Naive thymus-derived CD4-positive, alpha-beta T cell (primary cell): ENCODE measurements at places on chromosomes 2 and 18.

DNA sequence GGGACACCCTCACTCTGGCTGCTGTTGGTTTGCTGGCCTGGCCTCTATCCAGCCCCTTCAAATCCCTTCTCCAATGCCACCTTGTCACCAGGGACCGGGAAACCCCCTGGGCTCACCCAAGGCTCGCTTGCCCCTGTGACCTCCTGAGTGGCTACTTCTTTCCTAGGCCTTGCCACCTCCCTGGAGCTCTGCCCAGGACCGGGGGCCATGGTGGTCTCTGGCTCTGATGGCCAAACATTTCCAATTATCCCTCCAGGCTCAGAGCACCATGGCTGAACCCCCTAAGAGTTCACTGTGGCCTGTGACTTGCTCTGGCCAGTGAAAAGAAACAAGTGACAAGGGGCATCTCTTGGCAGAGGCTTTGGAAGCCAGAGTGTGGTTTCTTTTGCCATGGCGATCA lies 237.6 kb downstream of the TFCP2L1 start:
- no peak for DNase-seq

GRCh38 chr18:63320975-63321265 lies 1.4 kb upstream of the BCL2 start:
- peak; percentile 48 for DNase-seq

DNA sequence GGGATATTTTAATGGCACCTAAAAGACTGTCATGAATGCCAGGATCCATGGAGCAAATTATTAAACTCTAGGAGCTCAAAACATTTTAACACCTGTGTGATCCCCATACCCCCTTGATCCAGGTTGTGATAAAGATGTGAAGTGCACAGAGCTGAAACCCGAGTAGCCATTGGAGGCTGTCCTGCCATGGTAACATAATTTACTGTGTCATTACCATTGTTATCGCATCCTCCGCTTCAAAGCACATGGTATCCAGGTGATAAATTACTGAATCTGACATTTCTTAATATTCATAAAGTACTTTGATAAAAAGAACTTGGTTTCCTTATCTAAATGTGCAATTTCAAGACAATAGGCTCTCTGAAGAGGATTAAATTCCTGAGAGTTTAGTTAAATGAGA lies 109.3 kb downstream of the CHST9 start:
- no peak for DNase-seq

- DNase-seq, result no peak
Measured at GRCh38 chr18:476251-476664, 24.2 kb downstream of the COLEC12 start.

GRCh38 chr2:169748319-169748718 lies 14.7 kb downstream of the KLHL23 start:
- DNase-seq, result no peak

DNA sequence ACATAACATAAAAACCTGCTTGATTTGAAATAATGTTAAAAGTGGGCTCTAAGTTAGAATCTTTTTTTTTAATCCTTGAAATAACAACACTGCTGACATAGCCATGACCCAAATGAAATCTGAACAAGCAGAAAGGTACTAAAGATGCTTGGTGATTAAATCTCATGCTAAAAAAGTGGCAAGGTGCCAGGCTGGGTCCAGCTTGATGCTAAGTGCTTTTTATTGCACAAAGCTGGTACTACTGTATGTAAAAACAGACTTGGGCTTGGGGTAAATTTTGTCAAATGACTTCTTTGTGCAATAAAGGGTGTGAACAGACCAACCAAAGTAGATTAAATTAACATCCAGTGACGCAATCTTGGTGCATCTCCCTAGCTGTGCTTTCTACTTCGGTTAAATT lies 13.4 kb downstream of the BCL11A start:
- no peak for DNase-seq

DNA sequence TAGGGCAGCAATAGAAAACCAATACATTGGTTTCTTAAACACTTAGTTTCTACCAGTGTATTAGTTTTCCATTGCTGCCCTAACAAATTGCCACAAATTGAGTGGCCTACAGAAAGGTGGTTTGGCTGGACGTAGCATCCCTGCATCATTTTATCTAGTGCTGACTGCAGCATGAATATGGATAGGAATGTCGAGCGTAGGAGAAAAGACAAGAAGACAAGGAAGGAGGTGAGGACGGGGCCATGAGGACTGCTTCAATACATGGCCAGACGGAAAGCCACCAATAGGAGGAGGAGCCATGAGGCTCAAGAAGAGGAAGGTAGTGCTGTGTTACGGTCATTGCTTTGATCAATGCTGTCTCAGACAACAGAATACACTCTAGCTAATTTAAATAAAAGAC lies 154.5 kb upstream of the NDUFV2 start:
- no peak for DNase-seq

DNA sequence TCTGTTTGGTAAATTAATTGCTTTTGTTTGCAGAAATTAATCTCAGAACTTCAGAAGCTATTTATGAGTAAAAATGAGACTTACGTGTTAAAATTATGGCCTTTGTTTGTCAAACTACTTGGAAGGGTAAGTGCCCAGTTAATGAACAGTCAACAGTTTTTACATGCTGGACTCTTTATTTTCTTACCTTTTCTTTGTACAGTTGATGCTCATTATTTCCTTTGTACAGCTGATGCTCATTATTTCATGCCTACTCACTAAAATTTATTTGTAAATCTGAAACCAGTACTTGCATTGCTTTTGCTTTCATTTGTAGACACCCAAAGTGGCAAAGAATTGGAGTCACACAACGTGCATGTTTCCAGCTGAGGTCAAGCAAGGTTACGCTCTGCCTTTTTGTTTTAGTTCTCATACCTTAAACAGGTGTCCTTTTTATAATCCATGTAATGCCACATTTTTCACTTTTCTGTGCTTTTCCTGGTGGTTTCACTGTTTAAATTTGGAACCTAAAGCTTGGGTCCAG lies 13.3 kb downstream of the RIF1 start:
- no peak for DNase-seq

DNA sequence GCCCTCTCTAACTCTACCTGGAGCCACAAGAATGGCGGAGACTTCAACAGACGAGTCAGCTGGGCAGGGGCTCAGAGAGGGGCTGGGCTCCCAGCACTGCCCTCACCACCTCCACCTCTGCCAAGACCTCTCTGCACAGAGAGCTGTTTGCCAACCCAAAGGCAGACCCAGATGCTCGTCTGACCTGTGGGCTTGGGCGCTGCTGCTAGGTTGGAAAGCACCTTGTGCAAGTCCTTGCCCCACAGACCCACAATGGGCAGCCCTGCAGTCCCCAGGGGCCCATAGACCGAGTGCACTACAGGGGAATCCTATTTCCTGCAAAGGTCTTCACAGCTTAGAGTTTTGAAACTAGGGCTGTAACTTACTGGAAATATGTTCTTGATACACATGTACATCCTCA lies 13.3 kb downstream of the ACKR3 start:
- no peak for DNase-seq

DNA sequence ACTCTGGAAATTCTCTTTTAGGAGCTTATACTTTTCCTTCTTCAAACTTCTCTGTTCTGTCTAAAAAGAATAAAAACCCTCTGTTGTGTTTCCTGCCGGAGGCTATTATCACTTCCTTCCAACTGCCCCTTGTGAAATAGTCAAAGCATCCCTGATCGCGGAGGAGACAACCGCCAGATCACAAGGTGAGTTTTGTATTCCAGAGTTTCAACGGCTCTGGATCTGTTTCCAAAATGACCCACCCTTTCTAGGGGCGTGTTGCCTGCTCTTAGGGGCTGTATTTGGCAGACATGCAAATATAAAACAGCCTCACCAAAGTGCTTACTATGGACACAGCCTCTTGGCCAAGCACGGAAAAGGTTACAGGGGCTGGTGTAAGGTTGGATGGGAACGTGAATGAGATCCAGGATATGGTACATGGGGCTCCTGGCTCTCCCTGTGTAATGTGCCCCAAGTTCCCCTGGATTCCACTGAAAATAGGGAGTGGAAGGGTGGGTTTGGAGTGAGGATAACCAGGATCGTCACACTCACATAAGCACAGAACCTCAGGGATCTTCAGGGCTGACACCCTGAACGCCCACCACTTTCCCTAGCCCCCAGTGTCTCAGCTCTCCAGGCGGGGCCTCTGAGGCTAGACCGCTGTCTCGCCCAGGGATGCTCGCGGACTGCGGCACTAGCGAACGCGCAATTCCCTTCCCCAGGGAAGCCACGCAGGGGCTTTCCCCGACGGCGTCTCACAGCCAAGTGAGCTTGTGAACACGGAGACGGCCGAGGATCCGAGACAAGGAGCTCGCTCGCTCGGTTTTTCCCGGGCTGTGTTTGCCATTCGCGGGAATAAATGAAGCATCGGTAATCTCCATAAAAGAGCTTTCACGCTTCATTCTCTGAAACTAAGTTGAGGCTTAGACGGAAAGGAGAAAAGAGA lies 14.4 kb downstream of the EN1 start:
- DNase-seq, result no peak

- DNase-seq, result no peak
Measured at GRCh38 chr2:210215120-210215519, 10.1 kb downstream of the ACADL start.

DNA sequence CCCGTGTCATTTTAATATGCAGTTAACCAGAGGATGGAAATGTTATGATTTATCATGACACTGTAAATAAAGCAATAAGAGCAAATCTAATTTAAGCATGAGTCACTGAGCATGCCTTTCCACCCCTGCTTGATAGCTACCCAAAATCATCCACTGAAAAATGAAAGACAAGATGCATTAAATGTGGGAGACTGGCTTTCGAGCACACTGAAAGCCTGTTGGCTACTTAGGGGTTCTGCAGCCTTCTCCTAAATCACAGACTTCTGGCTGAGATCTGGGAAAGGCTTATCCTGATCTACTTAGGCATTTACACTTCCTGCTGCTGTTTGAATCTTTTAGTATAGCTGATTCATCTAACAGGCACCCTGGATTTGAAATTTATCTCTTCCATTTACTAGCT lies 778.3 kb upstream of the CDH7 start:
- DNase-seq, result no peak

DNA sequence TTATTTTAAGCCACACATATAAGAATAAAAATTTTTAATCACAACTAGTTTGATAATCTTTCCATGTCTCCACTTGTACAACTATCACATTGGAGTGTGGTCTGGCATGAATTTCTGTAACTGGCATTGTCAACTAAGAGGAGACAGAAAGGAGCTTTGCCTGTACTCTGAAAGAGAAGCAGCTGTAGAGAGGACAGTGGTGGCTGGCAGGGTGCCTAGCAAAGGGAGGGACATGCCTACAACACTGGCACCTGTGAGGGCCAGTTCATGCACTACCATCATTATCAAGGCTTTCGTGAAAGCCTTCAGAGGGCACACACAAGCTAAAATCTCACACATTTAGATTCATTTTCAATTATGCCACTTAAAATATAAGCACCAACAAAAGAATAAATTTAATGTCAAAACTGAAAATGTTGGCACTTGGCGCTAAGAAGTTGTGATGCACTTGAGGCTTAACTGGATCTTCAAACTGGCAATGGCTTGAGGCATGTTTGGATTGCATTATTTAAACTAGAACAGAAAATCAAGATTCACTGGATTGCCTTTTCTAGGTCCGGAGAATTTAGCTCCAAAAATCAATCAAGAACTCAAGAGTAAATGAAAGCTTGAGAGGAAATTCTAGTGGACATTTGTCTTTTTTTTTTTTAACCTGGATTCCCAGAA lies 238.6 kb downstream of the ZNF385B start:
- DNase-seq, result no peak

- no peak for DNase-seq
Measured at GRCh38 chr2:62309465-62310091, 113.7 kb downstream of the B3GNT2 start.

DNA sequence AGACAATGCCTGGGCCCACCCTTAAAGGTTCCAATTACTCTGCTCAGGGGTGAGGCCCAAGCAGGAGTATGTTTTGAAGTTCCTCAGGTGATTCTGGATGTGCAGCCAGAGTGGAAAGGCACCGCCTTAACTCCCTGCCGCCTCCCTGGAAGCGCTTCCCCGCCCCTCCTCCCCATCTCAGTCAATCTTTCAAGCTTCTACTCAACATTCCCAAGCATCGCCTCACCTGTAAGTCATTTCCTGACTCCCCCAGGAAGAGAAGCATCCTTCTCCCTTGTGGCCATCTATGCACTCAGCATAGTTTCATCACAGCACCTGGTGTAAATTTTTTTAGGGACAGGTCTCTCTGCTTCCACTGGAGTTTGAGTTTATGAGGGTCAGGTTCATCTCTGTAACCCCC lies 67.5 kb downstream of the MYL12B start:
- no peak for DNase-seq

DNA sequence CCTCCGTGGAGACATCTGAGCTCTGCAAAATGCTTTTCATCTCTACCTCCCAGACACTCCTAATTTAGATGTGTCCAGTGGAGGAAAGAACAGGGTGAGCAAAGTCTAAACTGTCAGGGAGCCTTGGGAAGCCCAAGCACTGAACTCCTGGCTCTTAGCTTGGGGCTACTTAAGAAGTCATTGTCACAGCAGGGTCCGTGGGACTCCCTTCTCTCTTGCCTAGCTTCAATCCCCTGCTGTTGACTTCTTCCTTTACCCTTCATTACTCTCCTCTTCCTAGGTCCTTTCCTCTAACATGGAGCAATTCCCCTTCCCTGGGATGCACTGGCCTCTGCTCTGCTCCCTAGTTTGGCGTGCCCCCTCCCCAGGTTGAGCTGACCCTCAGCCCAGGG lies 3.4 kb downstream of the OSR1 start:
- DNase-seq, result no peak

DNA sequence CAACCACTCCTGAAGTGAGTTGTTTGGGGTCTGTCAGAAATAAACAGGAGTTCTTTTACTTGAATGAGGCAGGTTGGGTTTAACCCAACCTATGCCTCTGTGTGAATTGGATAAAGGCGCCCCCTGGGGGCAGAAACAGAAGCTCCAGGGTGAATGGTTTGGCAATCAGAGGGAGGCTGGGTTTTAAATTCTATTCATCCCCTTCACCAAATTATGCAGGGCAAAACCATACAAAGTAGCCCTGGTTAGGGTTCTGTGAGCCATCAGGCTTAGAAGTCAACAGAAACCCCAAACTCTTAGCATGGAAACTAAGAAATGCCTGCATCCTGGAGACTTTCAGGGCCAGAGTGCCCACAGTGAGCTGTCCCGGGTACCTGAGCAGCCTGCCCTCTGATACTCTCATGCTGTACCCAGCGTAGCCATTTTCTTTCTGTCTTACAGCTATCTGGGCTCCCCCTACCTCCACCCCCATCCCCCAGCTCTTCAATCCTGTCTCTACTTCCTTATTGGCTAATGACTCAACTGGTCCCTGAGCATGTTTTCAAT lies 241.5 kb downstream of the ICOS start:
- peak; percentile 48 for DNase-seq

GRCh38 chr2:30022444-30023071 lies 101.2 kb upstream of the ALK start:
- DNase-seq, result no peak

GRCh38 chr2:203533676-203534591 lies 1.2 kb downstream of the RAPH1 start:
- DNase-seq, result no peak

GRCh38 chr18:25568986-25569385 lies 217.0 kb upstream of the ZNF521 start:
- DNase-seq, result no peak

GRCh38 chr2:26564121-26564644 lies 77.0 kb downstream of the CIB4 start:
- no peak for DNase-seq

- DNase-seq, result no peak
Measured at GRCh38 chr2:38180754-38181153, 104.8 kb upstream of the CYP1B1 start.
